Memory B cell (primary cell): ENCODE measurements at places on chromosomes 13 and 19.

GRCh38 chr13:66659701-66660467 lies 570.3 kb downstream of the PCDH9 start:
- DNase-seq, result no peak

GRCh38 chr19:41328157-41328841 lies 18.3 kb downstream of the CCDC97 start:
- no peak for DNase-seq

DNA sequence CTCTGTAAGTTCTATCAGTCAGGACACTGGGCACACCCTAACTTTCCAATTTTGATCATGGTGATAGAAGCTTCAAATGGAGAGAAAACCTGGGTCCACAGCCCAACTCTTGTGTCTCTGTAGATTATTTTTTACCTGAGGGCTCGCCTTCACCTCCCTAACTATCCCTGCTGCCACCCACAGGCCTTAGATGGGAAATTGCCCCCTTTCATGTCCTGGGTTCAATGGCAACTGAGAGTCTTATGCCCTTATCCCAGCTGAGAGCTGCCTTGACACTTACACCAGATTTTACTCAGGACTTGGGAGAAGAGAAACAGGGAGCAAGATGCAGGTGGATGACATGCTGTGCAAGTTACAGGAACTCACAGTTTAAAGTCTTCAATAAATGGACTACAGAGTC lies 81.7 kb downstream of the RAP2A start:
- no peak for DNase-seq

GRCh38 chr19:43464134-43464775 lies 1.2 kb downstream of the LYPD3 start:
- DNase-seq, result no peak

DNA sequence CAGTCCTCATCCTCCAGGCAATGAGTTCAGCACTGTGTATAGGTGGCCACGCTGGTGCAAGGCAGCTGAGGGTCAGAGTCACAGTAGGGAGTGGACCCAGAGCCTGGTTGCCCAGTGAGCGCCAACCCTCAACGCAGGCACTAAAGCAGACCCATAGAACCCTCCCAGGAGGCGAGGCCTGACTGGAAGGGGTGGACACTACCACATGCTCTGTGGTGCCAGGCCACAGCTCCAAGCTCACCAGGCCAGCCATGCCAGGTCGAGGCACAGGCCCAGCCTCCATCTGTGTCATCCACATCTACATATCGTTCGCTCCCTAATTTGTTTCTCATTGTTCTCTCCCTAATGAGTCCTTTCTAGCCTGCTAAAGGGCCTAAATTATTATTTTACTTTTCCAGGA lies 165.8 kb upstream of the GPR12 start:
- no peak for DNase-seq

- peak; percentile 79 for DNase-seq
Measured at GRCh38 chr19:42201489-42202289, 15.8 kb downstream of the DEDD2 start.

DNA sequence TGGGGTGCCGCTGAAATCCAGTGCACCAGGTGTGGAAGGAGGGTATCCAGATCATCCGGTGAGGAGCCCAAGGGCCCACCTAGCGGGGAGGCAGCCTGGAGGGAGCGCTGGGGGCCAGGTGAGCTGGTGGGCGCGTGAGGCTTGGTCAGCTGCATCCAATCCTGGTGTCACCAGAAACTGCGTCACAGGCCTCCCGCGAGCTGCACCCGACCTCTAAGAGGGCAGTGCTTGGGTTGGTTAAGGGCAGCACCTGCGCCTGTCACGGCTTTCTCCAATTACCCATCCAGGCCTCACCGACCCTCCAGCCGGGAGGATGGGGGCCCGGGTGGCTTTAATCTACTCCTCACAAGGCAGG lies 284 bp downstream of the RNF17 start:
- DNase-seq, result no peak

DNA sequence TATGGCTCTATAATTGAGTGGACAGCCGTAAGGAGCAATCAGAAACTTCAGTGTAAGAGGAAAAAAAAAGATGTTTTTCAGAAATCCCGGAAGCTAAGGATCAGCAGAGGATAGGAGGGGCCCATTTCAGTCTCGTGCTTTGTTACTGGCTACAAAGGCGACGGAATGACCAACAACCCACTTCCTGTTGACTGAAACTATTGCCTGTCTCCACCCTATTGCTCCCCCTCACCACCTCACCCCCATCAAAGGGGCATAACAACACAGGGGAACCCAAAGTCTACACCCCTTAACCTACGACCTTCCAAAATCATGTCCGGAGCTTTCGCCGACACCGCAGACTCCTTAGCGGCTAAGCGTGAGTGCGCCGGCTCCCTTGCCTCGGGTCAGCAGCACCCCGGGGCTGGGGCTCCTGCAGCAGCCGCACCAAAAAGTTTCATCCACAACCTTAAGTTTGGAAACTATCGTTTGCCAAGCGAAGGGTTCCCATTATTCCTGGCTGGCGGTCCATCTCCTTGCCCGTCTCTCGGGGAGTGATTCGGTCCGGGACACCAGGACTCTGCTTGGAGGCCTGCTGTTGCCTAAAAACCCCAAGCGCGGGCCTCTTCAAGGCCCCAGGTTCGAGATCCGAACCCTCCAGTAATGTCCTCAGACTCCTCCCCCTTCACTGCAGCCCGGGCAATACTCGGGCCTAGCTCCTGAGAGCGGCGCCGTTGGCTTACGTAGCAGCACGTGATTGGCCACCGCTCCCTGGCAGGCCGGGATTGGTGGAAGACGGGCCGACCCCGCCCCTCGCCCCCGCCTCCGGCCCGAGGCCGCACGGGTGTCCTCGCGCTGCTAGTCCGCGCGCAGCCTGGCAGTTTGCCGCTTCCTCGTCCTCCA lies at the start of gene TPP2:
TSS of gene TPP2 (plus strand) at position 840 of the 882 bp plus-strand sequence. CDS start 53 bp downstream, outside the sequence.
- DNase-seq, result peak; percentile 92

DNA sequence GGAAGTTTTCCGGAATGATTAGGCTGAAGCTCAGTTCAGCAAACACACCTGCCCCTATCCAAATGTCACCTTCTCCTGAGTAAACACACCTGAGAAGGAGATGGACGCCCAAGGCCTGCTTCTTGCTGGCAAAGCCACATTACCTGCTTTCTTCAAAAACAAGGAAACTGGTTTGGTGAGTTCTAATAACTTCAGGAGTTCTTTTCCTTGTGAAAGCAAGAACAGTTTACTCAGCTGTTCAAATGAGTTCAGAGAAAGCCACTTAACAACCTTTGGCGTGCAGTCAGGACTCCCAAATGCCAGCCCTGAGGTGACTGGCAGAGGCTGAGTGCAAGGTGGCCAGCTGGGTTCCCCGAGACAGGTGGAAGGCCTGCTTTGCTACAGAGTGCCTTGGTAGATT lies 160.5 kb downstream of the STK24 start:
- no peak for DNase-seq

GRCh38 chr13:91031508-91031907 lies 316.0 kb upstream of the MIR17HG start:
- no peak for DNase-seq

DNA sequence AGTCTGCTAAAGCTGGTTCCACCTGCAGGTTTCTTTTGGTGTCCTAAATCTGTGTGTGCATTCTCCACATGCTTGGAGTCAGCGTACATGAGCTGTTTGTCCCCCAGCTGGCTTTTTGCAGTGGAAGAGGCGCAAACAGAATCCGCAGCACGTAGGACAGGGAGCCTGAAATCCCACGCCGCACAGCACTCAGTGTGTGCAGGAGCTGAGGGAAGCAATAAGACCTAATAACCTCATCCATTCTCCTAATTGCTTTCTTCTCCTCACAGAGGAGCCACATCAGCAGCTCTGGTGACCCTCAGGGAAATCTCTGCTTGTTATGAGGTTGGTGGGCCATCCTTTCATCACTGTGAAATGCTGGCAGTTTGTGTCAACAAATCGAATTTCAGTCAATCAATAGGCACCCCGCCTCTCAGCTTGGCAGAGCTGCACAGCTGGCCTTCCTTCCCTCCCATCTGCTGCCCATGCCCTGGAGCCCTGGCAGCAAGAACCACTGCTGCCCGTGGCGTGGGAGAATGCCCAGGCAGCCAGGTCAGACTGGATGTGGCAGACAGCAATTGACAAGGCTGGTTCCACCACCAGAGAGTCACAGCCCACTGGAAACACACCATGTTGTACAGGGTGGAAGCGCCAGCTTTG lies 136.7 kb downstream of the ZDHHC20 start:
- no peak for DNase-seq

DNA sequence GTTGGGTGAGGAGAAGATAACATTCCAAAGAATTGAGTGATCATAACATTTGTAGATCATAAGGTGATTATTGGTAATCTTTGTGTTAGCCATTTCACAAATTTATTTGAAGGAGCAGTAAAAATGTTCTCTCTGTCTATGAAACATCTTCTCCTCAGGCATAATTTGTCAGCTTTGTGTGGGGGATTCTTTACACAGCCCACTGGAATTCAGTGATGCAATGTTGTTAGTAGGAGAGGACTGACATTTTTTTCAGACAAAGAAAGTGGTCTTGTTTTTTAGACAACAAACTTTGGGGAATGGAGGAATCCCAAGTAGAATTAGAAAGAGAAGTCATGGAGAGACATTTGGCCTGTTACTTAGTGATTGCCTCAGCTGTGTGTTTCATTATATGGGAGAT lies 100.3 kb downstream of the ITGBL1 start:
- no peak for DNase-seq

- DNase-seq, result peak; percentile 63
Measured at GRCh38 chr19:46753420-46754155, 7.3 kb upstream of the STRN4 start.

- DNase-seq, result no peak
Measured at GRCh38 chr13:27631156-27631555, 9.5 kb downstream of the POLR1D start.

DNA sequence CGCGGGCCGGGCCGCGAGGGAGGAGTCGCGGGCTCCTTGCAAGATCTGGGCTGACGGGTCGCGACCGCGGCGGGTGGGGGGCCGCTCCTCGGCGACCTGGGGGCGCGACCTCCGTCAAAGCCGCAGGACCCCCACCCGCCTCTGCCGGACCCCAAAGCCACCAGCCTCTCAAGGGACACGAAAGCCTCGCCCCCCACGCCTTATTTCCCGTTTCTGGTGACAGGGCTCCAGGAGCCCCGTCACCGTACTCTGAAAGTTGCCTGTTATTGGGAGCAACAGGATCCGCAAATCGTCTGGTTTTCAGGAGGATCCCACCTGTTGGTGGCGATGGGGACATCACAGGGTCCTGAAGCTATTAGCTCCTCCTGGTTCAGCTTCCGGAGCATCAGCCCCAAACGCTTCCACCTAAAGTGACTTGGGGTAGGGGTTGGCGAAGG lies 530 bp downstream of the MAU2 start:
- no peak for DNase-seq

GRCh38 chr13:43021926-43022670 lies 1.3 kb upstream of the DNAJC15 start:
- DNase-seq, result no peak

- DNase-seq, result no peak
Measured at GRCh38 chr13:62357887-62358645, 942.4 kb upstream of the PCDH20 start.

GRCh38 chr13:29428310-29429181 lies 166.9 kb downstream of the SLC7A1 start:
- DNase-seq, result no peak

- DNase-seq, result no peak
Measured at GRCh38 chr13:43939086-43939485, 59.4 kb downstream of the LACC1 start.

DNA sequence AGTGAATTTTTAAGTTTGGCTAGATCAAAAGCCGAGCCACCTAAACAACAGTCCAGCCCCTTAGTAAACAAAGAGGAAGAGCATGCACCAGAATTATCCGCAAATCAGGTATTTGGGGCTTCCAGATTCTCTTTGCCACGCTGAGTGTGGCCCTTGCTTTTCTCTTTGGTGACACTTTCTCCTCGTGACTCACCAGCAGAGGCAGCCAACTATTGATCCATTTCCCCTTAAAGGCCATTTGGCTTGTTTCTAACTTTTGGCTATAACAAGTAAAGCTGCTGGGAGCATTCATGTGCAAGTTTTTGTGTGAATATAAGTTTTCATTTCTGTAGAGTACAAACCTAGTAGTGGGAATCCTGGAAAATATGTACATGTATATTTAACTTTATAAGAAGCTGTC lies 17.6 kb upstream of the WDR88 start:
- DNase-seq, result no peak

- no peak for DNase-seq
Measured at GRCh38 chr13:59890054-59890453, 273.7 kb downstream of the DIAPH3 start.

DNA sequence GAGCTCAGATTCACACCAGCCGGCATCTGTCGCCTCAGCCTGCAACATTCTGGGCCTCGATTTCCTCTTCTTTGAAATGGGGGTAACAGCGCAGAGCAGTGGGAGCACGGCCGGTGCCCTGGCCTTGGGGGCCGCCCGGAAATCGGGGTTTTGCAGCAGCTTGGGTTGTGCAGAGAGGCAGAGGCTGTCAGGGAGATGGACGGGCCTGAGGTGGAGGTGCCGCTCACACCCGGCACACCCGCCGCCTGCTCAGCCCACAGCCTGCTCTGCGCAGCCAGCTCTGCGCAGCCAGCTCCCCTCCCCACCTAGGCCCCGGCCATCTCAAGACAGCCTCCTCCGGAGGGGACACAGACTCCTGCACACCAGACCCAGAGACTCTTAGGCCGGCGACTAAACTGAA lies 10.6 kb downstream of the KLF2 start:
- no peak for DNase-seq

DNA sequence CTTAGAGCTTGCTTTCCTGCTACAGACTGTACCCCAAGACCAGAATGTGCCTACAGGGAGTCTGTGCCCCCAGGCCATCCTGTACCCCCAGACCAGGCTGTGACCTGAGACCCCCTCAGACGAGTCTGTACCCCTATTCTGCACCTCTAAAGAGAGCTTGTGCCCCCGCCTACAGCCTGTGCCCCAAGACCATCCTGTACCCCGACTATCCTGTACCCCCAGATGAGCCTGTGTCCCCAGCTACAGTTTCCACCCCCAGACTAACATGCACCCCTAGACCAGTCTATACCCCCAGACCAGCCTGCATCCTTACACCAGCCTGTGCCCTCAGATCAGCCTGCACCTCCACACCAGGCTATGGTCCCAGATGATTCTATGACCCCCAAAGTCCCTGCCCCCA lies 2.0 kb downstream of the CACNG6 start:
- no peak for DNase-seq

DNA sequence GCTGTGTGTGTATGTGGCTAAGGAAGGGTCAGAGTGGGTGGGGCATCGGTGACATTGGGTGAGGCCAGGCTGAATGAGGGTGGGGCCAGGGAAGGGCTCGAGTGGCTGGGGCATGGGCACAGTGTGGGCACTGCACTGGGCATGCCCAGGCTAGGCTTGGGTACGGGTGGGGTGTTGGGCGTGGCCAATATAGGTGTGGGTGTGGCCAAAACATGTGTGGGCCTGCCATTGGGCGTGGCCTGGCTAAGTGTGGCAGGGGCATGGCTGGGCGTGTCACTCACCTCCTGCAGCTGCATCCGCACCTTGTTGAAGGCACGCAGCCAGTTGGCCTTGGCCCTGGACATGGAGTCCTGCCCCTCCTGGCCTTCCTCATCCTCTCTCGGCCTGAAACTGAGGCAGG lies 33.2 kb downstream of the UNC13A start:
- no peak for DNase-seq

GRCh38 chr19:54047616-54048015 lies 16.1 kb downstream of the VSTM1 start:
- DNase-seq, result no peak

GRCh38 chr19:2089727-2090053 lies 6.4 kb downstream of the MOB3A start:
- DNase-seq, result no peak

GRCh38 chr19:498511-498891 lies 2.2 kb downstream of the MADCAM1 start:
- DNase-seq, result no peak
